ENCODE measurements at places on chromosomes 13 and 19. TPM values are rescaled to one million over a fixed set of nuclear protein-coding genes. Genes with fewer than 3 reads are reported as not detected.

DNA sequence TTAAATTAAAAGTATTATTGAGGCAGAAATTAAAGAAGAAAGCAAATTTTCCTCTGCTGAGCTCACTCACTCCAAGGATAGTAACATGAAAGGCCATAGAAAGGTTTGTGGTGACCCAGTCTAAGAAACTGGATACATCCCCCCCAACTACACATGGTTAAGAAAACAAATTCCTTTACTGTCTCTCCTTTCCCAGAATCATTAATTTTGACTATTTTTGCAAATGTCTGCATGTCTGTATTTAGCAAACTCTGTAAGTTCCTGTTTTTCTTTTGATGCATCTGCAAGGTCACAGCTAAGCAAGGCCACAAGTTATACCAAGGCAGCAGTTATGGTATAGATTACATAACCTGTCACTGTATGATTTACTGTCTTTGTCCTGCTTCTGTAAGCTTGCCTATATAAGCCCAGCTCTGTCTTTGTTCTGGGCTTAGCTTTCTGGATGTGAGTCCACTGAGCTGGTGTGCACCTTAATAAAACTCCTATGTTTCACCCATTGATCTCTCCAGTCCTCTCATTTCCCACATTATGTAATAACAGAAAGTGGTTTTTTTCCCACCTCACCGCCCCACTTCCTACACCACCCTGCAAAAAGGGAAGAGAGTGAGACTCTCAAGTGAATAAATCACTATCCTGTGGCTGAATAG, 8.5 kb upstream of the ZNF83 start:
- DNase-seq: no peak

- no peak for DNase-seq
Measured at GRCh38 chr13:25109341-25109740, 13.4 kb downstream of the PABPC3 start.

- DNase-seq: no peak
Measured at GRCh38 chr19:28208745-28209144, 1004.2 kb downstream of the UQCRFS1 start.

DNA sequence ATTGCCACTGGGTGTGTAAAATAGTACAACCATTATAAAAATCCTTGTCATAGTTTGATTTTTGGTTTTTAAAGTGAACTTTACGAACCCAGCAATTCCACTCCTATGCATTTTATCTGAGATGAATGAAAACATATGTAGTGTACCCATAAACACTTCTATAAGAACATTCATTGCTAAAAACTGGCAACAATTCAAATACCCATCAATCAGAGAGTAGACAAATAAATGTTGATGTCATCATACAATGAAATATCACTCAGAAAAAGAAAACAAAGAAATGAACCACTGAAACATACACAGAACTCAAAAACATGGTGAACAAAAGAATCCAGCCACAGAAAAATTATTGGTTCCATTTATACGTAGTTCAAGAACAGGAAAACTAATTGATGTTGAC, 202.3 kb downstream of the ABCC4 start:
- DNase-seq: no peak

DNA sequence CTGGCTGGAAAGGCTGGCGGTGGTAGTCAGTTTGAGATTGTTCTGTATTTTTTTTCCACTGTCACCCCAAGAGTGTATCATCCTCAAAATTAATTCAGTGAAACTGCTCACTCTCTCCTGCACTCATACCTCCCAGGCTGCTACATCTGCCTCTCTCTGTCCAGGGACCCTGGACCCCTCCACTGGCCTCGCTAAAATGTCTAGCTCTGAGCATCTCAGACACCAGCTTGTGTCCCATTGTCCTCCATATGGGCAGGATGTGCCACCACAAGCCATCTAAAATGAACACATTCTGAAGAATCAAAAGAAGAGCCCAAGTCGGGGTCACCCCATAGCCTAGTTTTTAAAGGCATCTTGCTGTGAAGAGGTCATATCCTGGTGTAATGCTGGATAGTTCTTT, 345.5 kb upstream of the TSHZ3 start:
- DNase-seq: no peak

GRCh38 chr13:102580552-102581169, 16.1 kb upstream of the TPP2 start:
- no peak for DNase-seq

Gene BRCA2
- polyA plus RNA-seq: 1.1 TPM

Gene GARIN5A
- 2.1 TPM for polyA plus RNA-seq

DNA sequence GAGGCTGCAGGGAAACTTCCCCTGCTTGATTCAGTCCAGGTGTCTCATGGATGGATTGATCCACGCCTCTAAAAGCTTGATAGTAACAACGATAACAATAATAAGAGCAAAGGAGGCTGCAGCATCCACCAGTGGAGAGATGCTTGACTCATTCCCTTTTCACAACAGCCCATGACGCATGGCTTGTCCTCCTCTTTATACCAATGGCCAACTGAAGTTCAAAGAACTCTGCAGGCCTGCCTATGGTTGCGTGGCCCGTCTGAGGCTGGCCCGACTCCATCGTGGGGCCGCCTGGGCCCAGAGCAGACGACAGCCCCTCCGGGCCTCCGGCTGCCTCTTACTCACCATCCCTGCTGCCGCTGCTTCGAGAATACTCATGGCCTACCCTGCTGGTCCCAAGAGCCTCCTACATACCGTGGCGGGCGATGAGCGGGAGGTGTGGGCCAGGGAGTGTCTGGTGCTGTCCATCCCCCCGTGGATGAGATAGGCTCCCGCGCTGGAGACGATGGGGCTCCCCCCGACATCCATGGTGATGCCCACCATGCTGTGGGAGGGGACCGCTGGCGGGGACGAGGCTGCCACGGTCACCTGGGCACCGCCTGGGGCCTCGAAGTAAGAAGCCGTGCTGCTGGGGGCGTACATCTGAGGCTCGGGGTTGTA, 61.8 kb upstream of the RANBP3 start:
- DNase-seq: no peak

- no peak for DNase-seq
Measured at GRCh38 chr13:26957182-26957581, 196.6 kb upstream of the GPR12 start.

GRCh38 chr19:16268676-16269319, 55.8 kb upstream of the KLF2 start:
- no peak for DNase-seq

GRCh38 chr13:63393112-63393511, 1977.5 kb upstream of the PCDH20 start:
- DNase-seq: no peak

GRCh38 chr13:22848539-22849052, 332.2 kb upstream of the SGCG start:
- DNase-seq: peak; percentile 6

DNA sequence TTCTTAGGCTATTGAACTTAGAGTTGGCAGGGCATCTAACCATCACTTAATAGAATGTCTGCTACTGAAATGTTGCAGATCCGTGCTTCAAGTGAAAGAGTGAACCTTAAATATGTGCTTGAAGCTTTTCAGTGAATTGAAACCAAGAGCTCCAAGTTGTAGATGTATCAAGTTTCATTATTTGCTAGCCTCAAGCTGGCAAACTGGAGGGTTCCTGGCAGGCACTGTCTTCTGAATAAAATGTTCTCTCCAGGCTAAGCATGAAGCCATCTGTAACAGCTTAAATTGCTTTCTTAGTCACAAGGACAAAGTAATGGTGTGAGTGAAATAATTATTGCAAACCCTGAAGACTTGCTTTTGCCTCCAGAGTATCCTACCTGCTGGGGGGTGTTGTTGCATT, 415.0 kb upstream of the SPRY2 start:
- DNase-seq: no peak

DNA sequence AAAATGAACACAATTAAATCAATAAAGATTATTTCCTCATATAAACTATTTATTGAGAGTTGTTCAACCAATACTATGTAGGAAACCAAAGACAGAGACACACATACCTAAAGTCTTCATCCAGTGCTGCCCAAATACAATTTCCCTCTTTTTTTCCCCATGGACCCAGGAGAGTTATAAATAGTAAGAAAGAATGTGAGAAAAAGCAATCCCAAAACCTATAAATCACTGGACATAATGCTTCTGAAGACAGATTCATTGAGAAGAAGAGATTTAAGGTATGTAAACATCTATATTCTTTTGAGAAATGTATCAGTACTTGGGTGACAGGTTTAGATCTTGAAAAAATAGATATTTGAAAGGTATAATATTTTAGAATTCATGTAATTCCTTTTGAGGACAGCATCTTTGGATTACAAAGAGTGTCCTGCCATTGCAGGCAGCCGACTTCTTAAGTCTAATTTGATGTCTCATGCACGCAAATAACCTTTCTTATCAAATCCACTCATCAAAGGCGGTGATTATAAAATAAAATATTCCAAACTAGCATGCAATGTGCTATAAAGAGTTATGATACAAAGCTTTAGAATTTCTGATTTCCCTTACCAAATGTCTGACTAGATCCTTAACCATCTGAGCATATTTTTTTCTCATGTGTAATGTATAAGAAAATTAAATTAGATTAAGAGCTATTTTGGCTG, 739.4 kb downstream of the LIG4 start:
- no peak for DNase-seq

DNA sequence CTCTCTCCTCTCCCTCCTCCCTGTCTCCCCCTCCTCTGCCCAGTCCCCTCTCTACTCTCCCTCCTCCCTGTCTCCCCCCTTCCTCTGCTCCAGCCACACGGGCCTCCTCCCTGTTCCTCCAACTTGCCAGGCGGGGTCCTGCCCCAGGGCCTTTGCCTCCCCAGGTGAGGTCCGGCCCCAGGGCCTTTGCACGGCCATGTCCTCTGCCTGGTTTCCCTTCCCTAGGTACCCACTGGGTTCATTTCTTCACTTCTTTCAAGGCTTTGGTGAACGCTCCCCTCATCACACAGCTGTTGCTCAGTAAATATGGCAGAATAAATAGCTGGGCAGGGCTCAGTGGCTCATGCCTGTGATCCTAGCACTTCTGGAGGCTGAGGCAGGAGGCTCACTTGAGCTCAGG, 21.2 kb downstream of the MISP start:
- DNase-seq: peak; percentile 7

Gene S1PR5
- polyA plus RNA-seq: not detected

GRCh38 chr13:86788616-86789015, 882.6 kb upstream of the SLITRK5 start:
- no peak for DNase-seq

Gene ZNF724
- 0.15 TPM for polyA plus RNA-seq

GRCh38 chr13:21344662-21345176, 114.4 kb downstream of the ZDHHC20 start:
- DNase-seq: no peak

GRCh38 chr13:24922387-24922744, 158.4 kb downstream of the RNF17 start:
- no peak for DNase-seq

Gene ZNF610
- 1.4 TPM for polyA plus RNA-seq

DNA sequence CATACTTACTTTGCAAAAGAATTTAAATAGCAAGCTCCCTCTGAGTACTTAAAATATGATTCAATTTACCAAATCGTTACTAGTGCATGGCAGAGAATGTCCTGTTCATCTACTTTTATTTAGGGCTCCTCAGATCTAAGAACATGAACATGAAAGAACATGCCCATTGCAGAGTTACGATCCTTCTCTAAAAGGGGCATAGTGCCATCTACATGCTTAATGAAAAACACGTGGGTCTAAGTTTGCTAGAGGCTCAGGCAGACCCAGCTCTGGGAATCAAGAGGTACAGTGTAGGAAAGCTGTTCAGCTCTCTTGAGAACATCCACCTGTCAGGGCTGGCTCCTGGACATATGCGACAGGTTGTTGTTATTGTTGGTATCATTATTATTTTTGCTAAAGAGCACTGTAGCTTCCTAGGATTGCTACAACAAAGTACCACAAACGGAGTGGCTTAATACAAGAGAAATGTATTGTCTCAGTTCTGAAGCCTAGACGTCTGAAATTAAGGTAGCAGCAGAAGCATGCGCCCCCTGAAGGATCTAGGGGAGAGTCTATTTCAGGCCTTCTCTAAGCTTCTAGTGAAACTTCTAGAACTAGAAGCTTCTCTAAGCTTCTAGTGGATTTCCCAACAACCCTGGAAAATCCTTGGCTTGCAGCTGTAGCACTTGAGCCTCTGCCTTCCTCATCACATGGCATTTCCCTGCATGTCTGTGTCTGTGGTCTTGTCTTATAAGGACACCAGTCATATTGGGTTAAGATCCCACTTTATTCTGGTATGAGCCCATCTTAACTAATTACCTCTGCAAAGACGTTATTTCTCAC, 133.9 kb downstream of the DCT start:
- DNase-seq: peak; percentile 72

DNA sequence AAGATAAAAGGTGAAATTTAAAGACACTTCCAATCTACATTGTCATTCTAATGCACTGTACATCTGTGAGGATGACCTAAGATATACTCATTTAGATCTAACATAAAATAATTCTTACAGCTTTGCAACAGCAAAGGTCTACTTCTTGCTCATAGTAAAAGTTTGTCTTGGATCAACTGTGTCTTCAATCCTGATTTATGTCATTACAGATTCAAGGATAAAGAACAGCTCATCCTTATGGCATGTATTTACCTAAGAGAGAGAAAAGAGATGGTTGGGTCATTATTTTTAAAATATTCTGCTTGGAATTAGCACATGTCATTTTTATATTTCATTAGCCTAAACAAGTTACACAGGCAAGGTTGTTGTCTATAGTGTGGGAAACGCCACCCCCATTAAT, 2193.1 kb downstream of the PCDH9 start:
- DNase-seq: no peak

- DNase-seq: no peak
Measured at GRCh38 chr19:5304486-5304885, 36.1 kb downstream of the PTPRS start.

GRCh38 chr13:83162493-83162892, 719.8 kb downstream of the SLITRK1 start:
- DNase-seq: no peak

DNA sequence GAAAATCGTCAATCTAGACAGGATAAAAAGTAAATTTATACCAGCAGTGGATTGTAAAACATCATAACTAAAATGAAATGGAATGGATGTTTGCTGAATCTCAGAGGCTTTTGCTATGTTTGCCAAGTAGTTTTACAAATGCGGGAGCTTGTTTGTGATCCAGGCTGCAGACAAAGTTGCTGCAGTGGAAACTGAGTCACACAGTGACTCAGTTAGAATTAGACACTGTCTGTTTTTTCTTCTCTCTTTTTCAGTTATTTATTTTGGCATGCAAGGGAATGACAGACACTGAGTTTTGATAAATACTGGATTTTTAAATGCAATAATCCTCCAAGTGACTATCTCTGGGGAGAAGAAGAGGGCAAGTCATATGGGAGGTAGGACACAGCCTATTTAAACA, 4.6 kb upstream of the PNMA8A start:
- no peak for DNase-seq

DNA sequence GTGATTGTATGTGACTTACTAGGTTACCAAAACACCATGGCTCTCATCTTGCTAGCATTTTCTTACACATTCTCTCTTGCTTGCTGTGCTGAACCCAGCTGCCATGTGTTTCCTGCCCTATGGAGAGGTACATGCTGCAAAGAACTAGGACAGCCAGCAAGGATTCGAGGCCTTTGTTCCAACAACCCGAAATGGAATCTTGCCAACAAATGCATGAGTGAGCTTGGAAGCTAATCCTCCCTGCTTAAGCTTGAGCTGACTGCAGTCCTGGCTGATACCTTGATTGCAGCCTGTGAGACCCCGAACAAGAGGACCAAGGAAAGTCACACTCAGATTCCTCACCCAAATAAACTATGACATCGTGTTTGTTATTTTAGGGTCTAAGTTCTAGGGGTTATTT, 651.2 kb downstream of the SLITRK6 start:
- no peak for DNase-seq

Gene OVOL3
- polyA plus RNA-seq: not detected

Gene IL27RA
- polyA plus RNA-seq: 2.6 TPM

GRCh38 chr13:76129305-76130000, 493.3 kb downstream of the LMO7 start:
- DNase-seq: no peak

Gene RGL3
- polyA plus RNA-seq: 26.3 TPM

All from stomach (tissue), 19 donors.